Left colon (tissue), 2 donors: ENCODE measurements at places on chromosomes 13 and 19. TPM values are rescaled to one million over a fixed set of nuclear protein-coding genes. Genes with fewer than 3 reads are reported as not detected.

DNA sequence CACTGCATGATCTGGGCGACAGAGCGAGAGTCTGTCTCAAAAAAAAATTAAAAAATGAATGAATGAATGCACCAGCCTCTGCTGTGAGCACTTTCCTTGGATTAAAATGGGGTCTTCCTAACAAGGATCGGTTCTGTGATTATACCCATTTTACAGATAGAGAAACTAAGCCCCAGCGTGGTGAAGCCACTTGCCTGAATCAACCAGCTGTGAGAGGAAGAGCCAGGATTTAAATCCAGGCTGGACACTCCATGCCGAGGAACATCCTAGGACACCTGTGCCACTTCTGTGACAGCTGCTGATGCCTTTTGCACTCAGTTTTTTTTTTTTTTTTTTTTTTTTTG, 14.1 kb downstream of the TLE5 start:
- DNase-seq, result no peak

The MEF2B gene
- 3.5 TPM for total RNA-seq

GRCh38 chr13:98557937-98558792, 18.7 kb downstream of the STK24 start:
- DNase-seq, result no peak

DNA sequence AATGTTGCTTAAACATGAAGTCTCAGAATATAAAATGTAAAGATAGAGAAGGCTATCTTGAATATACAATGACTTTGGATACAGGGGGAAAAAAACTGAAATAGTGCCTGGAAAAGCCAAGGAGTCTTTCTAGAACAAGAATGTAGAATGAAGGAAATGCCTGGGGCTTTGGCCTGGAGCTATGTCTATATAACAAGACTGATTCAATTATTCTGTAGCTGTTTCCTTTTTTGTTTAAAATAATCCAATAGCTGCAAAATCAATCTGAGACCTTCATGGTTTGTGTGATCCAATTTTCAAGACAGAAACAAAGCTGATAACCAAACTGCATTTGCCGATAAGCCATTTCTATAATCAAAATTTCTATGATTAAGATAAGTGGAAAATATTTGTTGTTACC, 530.9 kb upstream of the NBEA start:
- DNase-seq, result no peak

The PLIN4 gene
- 12.0 TPM for total RNA-seq
